Stimulated activated CD8-positive, alpha-beta memory T cell treated with anti-CD3 and anti-CD28 coated beads, Interleukin-7, amount 100 ng/mL, for 4 hours (primary cell): ENCODE measurements at places on chromosomes 4 and X.

DNA sequence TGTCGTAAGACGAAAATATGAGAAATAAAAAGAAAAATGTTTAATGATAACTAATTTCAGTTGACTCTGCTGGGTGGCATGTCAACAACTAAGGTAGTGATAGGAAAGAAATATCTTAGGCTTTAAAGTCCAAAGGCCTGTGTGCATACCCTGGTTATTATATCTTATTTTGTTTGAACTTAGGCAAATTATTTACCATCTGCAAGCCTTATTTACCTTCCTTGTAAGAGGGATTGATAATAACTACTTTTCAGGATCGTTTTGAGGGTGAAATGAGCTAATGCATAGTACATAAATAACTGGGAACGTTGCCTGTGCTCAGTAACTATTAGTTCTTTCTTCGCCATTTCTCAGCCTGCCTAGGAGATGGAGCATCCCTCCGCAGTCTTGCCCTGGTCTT is 41.6 kb upstream of the TAB3 start:
- no peak for DNase-seq

DNA sequence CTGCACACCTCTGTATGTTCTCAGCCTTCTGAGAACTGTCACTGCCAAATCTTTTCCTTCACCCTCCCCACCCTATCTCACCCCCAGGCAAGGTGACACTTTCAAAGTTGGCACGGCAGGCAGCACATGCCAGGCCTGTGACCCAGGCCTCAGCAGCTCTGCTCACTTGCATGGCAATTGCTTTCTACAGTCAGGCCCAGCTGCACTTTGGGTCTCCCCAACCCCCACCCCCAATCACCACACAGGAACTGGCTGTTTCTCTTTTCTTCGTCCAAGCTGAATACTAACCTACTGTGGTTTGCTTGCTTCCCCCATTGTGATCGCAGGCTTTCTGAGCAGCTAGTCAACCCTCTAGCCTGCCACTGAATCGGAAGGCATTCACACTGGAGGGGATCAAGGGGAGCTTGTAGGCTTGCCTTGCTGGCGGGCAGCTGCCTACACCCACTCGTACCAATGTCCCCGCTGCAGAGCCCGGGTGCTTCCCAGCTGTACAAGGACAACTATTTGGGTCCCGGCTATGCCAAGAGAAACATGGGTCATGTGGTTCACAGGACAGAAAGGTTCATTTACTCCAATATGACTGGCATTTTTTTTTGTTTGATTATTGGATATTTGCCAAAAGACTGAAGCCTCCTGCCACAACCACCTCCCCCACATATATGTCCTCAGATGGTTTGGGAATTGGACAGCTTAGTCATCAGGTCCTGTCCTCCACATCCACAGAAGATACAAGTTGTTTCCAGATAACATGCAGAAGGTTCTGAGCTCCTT is 28.1 kb downstream of the SLC25A43 start:
- no peak for DNase-seq

GRCh38 chr4:4392501-4393183 is 5.7 kb downstream of the NSG1 start:
- no peak for DNase-seq

GRCh38 chr4:164251257-164251656 is 502.7 kb upstream of the SMIM31 start:
- DNase-seq: no peak

GRCh38 chr4:170675568-170676262 is 586.0 kb upstream of the AADAT start:
- DNase-seq: no peak

GRCh38 chr4:182620111-182620980 is 296.8 kb downstream of the DCTD start:
- no peak for DNase-seq

DNA sequence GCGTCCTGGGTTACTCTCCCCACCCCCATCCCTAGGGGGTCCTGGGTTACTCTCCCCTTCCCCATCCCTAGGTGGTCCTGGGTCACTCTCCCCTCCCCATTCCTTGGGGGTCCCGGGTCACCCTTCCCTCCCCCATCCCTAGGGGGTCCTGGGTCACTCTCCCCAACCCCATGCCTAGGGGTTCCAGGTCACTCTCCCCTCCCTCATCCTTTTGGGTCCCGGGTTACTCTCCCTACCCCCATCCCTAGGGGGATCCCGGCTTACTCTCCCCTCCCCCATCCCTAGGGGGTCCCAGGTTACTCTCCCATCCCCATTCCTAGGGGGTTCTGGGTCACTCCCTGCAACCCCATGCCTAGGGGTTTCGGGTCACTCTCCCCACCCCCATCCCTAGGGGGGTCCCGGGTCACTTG is 1.5 kb downstream of the ASMTL start:
- DNase-seq: no peak

DNA sequence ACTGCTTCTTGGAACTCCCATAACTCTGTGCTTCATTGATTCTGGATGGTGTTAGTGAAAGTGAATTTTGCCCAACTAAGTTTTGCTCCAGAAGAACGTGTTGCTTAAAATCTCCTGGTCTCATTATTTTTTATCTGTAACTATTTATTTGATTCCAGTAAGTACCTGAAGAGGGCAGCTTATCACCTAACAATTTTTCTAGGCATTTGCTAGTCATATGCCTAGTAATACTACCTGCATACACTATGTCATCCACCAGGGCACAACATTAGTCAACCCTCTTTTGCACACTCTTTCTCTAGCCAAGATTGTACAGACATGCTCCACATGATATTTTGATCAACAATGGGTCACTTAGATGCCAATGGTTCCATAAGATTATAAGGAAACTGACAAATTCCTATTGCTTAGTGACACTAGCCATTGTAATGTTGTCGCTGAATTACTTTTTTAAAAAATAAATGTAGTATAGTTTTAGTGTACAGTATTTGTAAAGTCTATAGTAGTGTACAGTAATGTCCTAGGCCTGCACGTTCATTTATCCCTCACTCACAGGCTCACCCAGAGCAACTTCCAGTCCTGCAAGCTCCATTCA is 499.9 kb upstream of the AADAT start:
- DNase-seq: no peak

GRCh38 chr4:159770969-159771368 is 668.1 kb downstream of the RAPGEF2 start:
- no peak for DNase-seq

- DNase-seq: no peak
Observed at GRCh38 chr4:168019921-168020320, 72.4 kb upstream of the ANXA10 start.

DNA sequence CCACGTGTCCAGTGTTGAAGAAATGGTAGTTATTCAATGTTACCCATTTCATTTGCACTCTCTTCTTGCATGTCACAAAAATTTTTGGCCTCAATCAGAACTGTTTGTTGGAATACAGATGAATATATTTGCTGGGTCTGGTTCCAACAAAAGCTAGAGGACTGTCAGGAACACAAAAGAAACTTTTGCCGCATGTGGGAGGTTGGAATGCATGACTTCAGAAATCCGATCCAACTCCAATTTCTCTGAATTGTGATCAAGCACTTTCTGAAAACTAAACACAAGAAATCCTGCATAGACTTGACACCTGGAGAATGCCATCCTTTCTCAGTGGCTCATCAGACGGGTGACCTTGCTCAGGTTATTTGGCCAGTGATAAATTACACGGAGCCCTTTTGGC is 15.4 kb downstream of the SETD7 start:
- no peak for DNase-seq

DNA sequence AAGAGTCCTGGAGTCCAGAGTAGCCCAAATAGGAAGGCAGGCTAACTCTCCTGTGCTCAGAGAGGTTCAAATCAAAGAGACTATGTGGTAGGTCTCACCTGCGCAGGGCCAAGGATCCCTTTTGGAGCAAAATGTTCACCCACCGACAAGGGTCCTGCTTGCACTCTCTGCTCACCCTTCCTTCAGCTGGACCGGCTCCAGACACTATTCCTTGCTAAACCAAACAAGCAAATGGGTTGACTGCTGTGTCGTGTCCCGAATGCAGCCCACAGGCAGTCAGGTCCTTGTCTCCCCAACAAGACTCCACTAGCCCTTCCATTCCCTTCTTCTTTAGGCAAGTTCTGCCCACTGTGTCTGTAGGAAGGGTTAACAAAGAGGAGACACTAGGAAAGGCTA is 760 bp downstream of the TRMT2B start:
- DNase-seq: no peak

DNA sequence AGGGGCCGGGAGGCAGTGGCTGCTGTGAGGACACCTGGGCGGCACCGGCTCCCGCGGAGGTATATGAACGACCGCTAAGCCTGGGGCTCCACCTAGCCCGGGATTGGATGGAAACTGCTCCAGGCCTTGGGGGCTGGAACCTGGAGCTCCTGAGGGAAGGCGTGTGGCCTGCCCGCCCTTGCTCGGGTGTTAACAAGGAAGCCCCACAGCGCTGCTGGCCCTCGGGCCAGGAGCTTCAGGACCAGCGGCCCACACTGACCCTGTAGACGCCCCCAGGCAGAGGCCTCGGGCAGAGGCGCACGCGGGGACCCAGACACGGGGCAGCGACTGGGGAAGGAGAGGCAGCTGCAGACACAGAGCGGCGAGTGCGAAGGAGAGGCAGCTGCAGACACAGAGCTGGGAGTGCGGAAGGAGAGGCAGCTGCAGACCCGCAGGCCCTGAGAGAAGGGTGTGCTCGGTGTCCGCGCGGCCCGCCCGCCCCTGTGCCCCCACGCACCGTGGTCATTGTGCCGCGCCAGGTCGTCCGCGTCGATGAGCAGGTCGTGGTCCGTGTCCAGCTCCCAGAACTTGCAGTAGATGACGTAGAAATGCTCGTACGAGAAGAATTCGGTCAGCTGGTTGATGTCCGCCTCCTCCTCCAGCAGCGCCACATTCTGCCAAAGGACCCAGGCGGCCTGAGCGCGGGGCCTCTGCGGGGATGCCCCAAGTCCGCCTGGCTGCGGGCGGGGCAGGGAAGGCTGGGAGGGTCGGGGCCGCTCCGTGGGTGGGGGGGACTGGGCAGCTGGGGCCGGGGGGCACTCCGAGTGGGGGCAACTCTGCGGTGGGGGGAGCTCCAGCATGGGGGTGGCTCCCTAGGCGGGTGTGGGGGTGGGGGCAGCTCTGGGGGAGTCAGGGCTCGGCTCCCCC is 26.7 kb upstream of the GTPBP6 start:
- no peak for DNase-seq

DNA sequence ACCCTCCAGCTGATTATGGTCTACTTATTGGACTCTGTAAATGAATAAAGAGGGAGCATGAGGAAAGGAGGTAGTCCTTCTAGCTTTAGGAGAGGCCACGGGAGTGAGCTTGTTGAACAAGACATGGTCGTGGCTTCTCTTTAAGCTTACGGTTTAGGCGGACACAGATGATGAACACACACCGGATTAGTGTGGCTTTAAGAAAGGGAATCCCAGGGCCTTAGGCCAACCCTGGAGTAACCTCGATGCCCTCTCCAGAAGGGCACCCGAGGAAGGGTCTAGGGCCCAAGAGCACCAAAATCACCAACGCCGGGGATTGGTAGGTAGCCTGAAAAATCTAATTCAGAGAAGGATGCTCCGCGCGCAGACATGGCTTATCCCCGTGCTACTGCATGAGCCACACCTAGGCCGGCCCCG is 39.4 kb downstream of the ERVMER34-1 start:
- no peak for DNase-seq

DNA sequence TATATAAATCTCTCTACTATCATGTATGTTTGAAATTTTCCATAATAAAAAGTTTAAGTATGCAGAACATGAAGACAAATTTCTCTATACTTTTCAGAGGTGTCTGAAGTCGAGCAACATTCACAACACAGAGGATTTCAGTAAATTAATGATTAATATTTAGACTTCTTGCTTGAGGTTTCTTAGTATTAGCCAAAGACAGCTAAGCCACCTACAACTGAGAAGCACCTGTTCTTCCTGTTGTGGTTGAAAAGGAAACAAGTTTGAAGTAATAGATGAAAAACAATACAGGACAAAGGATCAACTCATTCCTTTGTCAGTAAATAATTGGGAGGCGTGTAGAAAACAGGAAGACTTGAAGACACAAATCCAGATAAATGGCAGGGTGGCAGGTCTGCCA is 21.1 kb downstream of the SCML1 start:
- DNase-seq: no peak

- no peak for DNase-seq
Observed at GRCh38 chr4:138275963-138276621, 33.9 kb upstream of the SLC7A11 start.

GRCh38 chrX:149938881-149939654 is 777 bp upstream of the EOLA2 start:
- DNase-seq: peak; percentile 84
